ENCODE measurements at places on chromosomes 16 and 17.

- no peak for DNase-seq
Observed at GRCh38 chr16:69942099-69942491, 9.0 kb upstream of the CLEC18A start.

- DNase-seq: no peak
Observed at GRCh38 chr17:1611715-1612114, 16.9 kb downstream of the SLC43A2 start.

- DNase-seq: no peak
Observed at GRCh38 chr17:29212681-29213121, 32.5 kb upstream of the MYO18A start.

DNA sequence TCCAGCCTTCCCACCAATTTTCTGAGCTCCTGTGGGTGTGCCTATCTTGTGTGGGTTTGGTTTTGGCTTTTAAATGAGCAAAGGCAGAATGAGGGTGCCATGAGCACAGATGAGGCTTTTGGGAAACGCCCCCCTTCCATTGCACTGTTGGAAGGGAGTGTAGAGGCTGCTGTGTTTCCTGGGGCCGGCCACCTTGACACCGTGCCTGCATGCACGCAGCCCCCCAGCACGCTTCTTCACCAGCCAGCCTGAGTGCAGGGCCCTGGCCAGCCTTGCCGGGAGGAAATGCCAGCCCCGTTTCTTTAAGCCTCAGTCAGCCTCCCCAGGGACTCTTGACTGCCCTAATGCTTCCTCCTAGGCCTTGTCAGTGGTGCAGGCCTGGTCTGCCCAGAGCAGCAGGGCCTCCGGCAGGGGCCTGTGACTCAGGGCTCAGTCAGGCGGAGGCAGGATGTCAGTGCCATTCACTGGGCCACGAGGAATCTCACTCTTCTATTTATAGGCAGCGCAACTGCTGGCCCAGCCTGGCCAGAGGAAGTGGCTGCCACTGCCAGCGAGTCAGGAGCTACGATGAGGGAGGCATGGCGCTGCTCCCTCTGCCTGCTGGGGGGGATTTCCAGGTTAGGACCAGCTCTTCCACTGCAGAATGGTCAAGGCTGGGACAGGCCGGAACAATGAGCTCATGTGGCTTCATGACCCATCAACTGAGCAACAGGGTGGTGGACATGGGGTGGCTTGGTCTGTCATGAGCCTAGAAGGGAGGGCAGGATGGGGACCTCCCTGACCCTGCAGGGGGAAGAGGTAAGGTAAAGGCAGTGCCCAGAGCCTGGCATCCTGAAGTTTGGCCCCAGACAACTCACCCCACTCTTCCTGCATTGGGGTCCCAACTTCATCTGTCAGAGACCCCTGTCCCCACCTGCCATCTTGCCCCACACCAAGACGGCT is 205.2 kb downstream of the RAB11FIP4 start:
- no peak for DNase-seq

Measured in stimulated activated CD8-positive, alpha-beta memory T cell treated with anti-CD3 and anti-CD28 coated beads, Interleukin-2, amount 100 ng/mL, for 48 hours (primary cell).